IMR-90 (cell line): ENCODE measurements at places on chromosomes 4 and X.

GRCh38 chr4:152729466-152729865 lies 49.7 kb upstream of the TMEM154 start:
- DNase-seq, result peak; percentile 11

GRCh38 chr4:159768016-159768415 lies 665.1 kb downstream of the RAPGEF2 start:
- DNase-seq, result no peak

DNA sequence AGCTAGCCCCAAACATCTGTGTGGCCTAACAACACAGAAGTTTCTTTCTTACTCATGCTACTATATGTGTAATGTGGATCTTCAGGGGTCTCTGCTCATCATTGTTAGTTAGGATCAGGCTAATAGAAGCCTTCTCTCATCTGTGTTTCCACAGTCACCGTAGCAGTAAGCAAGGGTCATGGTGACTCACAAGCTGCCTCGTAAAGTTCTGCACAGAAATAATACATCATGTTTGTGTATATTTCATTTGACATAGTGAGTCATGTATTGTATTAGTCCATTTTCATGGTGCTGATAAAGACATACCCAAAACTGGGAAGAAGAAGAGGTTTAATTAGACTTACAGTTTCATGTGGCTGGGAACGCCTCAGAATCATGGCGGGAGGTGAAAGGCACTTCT lies 38.7 kb downstream of the SLC4A4 start:
- DNase-seq, result peak; percentile 95

DNA sequence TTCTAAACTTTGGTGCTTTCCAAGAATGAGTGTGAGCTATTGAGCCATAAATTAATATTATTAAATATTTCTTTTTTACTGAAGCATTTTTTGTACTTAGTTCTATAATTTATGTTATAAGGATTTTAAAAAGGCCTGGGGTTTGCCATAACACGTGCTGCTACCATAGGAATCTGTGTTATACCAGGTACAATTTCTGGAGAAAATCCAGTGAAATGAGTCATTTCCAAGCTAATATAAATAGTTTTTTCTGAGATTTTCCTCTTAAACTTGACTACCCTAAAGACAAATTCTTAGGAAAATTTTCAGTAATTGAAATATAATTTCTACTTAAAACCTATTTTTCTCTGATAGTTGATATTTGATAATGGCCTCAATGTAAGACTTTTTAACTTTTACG lies 130.8 kb downstream of the TLL1 start:
- no peak for DNase-seq

- DNase-seq, result no peak
Measured at GRCh38 chr4:171142639-171143038, 670.6 kb upstream of the GALNTL6 start.

DNA sequence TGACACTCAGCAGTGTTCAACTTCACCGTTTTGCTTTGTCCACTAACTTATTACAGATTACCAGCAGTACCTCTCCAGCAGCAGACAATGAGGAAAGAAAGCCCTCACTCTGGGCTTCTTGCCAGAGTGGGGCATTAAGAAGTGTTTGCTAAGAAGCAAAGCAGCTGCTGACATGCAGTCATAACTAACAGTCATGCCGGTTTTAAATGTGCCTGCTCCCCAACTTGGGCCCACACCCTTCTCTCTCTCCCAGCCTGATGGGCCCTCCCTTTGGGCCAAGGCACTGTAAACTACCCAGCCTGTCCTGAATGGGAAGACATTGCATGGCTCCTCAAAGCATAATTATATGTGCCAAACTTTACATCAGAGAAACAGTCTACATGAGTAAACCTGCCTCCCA lies 54.6 kb upstream of the HHIP start:
- peak; percentile 89 for DNase-seq

DNA sequence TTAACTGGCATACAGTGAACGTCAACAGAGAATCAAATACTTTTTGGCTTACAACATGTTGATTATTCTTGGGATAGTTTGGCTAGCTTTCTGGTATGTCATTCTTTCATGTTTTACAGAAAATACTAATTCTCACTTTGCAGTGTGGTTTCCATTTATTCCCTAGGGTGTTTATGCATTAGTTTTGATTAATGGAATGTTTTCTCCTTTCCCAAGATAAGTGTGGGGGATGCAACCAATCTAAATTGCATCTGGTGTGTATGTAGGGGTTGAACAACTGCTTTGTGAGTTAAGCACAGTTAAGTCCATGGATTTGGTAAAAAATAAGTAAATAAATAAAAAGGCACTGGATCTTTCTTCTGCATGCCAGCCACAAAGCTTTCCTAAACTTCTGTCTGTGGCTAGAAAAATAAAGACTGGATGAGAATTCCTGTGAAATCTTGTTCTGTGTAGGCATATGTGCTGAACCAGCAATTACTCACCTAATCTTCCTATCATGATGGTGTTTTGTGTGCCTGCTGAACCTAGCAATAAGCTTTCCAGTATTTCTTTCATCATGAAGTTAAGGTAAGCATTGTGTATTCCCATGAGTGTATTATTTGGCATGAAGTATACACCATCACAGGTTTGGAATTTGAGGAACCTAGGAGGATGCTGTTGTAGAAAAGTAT lies 50.6 kb upstream of the TENM3 start:
- DNase-seq, result peak; percentile 66

DNA sequence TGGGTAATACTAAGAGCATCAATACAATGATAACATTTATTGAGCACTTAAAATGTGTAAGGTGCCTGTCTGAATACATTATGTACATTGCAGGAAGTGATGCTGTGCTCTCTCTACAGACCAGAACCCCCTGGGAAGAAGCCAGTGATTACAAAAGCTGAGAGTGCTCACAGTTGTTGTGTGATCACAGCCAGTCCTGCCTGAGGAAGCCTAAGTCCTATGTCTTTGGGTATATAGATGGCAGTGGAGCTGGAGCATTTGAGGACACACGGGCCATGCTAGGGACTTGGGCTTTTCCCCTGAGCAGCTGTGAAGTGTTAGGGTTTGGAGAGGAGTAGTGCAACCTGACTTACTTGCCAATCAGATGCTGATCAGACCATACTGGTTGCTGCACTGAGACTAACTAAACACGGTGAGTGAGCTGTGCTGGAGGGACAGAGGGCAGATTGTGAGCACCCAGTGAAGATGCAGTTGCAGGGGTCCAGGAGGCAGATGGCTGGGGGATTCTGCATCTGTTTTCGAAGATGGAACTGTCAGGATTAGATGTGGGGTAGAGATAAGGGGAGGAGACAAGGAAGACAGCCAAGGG lies 60.8 kb upstream of the TBC1D14 start:
- DNase-seq, result peak; percentile 8

DNA sequence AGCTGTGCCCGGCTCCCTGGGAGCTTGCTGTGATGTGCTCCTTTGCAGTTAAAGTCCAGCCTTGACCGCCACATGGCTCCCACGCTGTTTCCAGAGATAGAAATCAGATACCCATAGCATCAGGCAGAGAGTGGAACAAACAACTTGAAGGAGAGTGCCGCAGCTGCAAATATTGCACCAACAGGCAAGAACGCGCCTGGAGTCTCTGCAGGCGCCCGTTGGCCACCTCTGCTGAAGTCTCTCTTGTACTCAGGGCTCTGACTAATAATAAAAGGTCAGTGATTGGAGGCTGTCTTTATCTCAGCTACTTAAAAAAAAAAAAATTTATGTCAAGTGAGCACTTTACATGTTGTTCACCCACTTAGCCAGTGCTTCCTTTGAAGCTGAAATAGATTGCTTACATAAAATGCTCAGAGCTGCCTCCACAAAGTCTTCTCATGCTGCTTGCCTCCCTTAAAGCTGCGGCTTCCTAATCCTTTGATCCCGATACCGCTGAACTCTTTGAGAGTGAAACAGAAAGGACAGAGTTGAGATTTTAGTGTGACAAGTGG lies 30.9 kb upstream of the TENM3 start:
- peak; percentile 65 for DNase-seq

DNA sequence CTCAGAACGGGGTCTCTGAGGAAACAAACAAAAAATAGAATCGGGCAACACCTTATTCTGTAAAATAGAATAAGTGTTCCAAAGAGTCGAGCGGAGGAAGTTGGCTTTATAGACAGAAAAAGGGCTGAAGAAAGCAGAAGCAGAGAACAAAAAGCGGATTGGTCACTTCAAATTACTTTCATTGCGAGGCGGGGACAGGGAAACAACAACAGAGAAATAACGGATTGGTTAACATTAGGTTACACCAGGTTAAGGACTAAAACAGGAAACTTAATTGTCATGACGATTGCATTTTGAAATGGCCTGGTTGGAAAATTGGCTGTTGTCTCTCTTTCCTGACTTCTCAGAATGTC lies 433 bp upstream of the COQ2 start:
- peak; percentile 29 for DNase-seq

- DNase-seq, result peak; percentile 82
Measured at GRCh38 chr4:15339737-15340136, 88.1 kb upstream of the C1QTNF7 start.

GRCh38 chrX:32495855-32496254 lies 715.5 kb downstream of the DMD start:
- DNase-seq, result no peak

DNA sequence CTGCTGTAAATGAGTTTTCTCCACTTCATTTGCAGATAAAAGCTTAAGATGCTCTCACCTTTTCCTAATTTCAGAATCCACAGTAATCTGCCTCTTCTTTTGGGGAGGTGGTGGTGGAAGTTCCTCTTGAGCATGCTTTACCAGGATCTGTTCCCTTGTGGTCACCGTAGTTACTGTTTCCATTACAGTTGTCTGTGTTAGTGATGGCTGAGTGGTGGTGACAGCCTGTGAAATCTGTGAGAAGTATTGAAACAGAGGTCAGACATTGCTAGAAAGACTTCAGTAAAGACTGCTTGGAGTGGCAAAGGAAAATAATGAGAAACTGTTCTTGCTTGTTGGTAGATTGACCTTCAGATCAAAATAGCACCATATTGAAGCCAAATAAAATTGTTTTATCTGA lies 666.2 kb downstream of the DMD start:
- DNase-seq, result no peak

DNA sequence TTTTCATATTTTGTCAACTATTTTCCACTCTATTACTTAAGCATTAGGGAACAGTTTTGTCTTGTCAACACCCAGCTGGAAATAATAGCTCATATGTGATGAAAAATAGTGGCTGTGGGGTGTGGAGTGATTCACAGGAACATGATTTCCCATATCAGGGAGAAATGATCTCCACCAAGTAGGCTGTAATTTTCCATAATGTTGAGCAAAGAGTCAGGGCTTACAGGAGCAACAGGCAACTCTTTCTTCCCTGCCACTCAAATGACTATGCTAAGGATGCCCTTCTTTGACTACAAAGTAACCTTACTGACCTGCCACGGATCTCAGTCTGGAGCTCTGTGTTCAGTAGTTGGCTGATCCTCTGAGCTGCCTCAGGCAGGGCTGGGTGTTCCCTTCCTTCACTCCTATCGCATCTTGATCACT lies 90.0 kb upstream of the GATB start:
- DNase-seq, result no peak

GRCh38 chr4:19675172-19675811 lies 576.4 kb upstream of the SLIT2 start:
- peak; percentile 49 for DNase-seq

- DNase-seq, result peak; percentile 71
Measured at GRCh38 chrX:24190500-24191156, 41.1 kb downstream of the ZFX start.

DNA sequence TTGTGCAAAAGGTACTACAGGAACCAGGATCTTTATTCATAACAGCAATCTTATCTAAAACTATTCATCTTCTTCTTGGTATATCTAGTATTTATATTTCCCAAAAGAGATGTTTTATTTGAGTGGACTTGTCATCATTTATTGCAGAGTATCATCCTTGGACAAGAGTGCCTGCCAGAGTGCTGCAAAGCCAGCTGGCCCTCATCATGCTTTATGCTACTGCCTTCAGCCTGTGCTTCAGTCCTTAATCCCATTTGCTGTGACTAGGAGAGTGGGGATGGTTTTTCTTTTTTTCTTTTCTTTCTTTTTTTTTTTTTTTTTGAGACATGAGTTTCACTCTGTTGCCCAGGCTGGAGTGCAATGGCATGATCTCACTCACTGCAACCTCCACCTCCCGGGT lies 33.5 kb upstream of the ELF2 start:
- DNase-seq, result no peak

DNA sequence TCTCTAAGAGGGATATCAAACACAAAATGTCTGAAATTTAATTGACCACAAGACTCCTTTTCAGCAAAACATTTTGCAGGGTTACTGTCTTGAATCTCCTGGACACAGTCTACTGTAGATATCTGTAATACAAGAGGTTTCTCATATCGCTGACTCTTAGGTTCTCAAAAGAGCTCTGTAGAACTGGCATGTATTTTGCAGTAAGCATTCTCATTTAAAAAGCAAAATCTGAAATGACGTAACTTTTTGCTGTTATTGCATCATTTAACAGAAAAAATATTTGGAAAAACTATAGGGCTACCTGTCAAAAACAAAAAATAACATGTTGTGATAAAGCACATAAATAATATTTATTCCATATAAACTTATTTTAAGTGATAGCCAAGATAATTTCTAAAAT lies 114.2 kb downstream of the CDS1 start:
- DNase-seq, result no peak

DNA sequence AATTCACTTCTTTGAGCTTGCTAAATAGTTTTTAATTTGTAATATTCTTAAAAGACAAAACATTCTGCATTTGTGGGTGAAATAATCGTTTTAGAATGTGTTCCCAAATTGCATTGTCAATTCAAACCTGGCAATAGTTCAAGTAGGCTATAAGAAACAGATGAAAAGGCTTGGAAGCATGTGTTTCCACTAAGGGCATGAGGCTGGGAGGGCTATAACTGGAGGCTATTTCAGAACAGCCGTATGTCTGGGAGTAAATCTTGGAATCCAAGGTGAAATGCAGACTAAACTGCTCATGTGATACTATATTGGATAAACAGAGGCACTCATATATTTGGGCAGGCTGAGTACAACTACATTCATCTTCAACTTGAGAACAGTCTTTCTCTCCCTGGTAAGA lies 117.4 kb upstream of the GRPR start:
- DNase-seq, result no peak

DNA sequence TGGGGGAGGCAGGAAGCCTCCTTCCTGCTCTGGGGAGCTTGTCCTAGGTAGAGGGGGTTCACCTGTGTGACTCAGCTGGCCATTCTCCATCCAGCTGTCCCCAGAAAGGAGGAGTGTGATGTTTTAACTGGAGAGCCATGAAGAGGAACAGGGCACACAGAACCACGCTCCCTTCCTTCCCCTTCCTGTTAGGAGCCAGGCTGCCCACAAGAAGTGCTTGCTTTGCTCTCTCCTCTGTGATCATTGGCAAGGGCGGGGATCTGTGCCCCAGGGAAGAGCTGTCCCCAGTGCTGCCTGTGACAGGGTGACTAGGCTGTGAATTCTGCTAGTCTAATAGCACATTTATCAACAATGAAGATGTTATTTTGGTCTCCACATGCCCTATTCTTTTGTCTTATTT lies 169.6 kb upstream of the GATB start:
- no peak for DNase-seq

DNA sequence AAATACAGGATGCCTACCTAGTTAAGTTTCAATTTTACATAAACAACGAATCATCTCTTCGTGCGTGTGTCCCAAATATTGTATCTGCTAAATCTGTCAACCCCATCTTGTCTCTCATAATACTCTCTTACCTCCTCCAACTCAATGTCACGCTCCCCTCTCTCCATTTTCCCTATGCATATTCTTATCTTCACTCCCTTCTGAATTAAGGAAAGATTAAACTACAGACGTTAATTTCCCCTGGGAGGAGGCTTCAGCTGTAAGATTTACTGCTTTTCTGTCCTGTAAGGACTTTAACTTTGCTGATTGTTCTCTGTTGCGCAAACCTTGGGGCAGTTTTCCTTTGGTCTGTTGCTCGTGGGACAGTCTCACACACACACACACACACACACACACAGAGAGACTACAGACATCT lies 455 bp upstream of the ABCB7 start:
- peak; percentile 12 for DNase-seq
